ENCODE measurements at places on chromosomes 11 and 22. TPM values are rescaled to one million over a fixed set of nuclear protein-coding genes. Genes with fewer than 3 reads are reported as not detected.
A peak's percentile ranks its signal among the peaks of the same experiment; 100 is the strongest.

DNA sequence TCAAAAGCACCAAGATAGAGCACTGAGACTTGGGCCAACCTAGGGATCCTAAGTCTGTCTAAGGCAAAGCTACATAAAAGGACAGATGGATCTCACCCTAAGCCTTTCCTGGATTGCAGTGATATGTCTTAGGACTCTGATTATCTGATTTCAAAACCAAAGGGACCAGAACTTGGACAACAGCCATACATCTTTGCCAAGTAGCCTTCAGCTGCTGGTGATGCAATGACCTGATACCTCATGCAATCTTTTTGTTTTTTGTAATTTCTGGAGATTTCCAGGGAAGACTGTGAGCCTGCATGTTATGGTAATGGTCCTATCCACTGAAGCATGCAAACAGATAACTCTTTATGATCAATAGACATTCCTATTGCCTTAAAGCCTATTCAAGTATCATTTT is 230.4 kb upstream of the MTNR1B start:
- DNase-seq: no peak

DNA sequence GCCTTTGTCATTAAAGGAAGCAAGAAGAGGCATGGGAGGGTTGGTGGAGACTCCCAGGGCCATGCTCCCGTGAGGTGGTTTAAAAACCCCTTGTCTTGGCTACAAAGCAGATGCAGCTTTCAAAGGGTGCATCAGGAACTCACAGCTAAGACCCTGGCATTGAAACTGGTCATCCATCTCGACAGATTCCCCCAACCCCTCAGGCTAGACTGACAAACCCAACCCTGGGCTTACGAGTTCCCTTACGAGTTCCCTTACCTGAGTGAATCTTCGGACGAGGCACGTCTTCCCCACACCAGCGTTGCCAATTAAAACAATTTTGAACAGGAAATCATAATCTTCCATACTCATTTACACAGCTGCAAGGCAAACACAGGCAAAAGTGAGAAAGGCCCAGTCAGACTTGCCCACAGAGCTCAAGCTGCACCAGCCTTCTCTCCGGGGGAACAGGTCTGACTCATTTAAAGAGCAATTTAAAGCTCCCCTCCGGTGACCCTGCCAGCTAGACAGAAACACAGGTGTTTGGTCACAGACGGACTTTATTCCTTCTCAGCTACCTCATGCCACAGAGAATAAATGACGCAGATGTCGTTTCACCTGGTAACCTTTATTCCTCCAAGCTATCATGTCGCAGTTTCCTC is 74.6 kb downstream of the RAB30 start:
- DNase-seq: no peak

The VSIG10L2 gene
- 0.08 TPM for total RNA-seq

DNA sequence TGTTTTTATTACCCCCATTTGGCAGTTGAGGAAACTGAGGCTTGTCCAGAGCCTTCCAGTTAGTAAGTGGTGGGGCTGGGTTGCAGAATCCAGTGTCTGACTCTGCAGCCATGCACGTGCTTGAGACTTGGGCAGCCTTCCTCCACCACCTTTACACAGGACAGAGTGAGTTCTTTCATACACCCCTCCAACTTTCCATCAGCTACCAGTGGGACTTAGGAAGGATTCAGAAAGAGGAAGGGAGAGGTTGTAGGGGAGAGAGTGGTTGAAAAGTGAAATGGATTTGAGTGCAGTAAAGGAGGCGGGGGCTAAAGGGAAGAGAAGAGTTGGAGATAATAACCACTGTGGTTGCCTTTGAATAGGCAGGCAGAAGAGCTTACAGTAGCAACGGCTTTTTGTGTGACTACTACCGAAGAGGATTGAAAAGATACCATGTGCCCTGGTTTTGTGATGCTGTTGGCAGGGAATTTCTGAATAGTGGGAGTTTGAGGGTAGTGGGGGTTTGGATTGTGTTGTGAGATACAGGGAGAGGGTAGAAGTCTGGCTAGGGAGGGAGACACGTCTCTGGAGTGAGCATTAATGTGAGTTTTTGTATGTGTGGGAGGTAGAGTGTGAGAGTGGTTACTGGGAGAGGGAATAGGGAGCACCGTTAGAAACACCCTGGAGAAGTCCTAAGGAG is 1.7 kb downstream of the UVRAG start:
- DNase-seq: no peak

The PDE3B gene
- total RNA-seq: 5.3 TPM

GRCh38 chr22:49464037-49464436 is 363.6 kb downstream of the BRD1 start:
- no peak for DNase-seq

GRCh38 chr22:22692707-22693530 is 48.5 kb downstream of the GGTLC2 start:
- DNase-seq: no peak

The BAIAP2L2 gene
- total RNA-seq: 0.24 TPM

DNA sequence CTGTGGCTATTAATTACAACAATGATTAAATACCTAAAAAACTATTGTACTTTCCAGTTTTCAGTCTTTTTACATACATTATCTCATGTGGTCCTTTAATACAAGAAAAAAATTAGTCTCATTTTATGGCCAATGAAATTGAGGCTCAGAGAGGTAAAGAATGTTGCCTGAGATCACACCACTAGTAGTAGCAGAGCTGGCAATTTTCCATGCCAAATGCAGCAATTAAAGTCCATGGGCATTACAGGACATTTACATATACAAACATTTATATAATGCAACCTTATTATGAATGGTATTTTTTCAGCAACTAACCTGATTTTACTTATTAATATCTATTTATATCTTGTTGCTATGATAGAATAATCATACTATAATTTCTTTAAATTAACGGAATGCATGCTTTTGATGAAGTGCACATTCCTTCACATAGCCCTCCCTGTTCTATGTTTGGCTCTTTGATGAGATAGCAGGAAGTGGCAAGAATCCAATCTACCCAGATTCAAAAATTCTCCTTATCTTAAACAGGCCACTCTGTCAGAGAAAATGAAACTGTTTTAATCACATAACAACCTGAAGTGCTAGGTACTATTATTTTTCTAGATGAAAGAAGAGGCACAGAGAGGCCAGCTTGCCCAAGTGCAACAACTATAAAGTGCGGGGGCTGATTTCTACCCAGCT is 120.9 kb upstream of the LDLRAD3 start:
- no peak for DNase-seq

- DNase-seq: no peak
These were observed 28.9 kb upstream of the SLC22A12 start for GRCh38 chr11:64561984-64562722.

- no peak for DNase-seq
These were observed 96.1 kb downstream of the MICAL2 start for GRCh38 chr11:12206529-12206928.

The SOX10 gene
- 1.2 TPM for total RNA-seq

The DUSP8 gene
- total RNA-seq: 7.7 TPM

The SLCO2B1 gene
- total RNA-seq: 28.2 TPM

The CACNA1I gene
- 0.03 TPM for total RNA-seq

The IRAG1 gene
- 4.5 TPM for total RNA-seq

The MS4A6E gene
- not detected for total RNA-seq

DNA sequence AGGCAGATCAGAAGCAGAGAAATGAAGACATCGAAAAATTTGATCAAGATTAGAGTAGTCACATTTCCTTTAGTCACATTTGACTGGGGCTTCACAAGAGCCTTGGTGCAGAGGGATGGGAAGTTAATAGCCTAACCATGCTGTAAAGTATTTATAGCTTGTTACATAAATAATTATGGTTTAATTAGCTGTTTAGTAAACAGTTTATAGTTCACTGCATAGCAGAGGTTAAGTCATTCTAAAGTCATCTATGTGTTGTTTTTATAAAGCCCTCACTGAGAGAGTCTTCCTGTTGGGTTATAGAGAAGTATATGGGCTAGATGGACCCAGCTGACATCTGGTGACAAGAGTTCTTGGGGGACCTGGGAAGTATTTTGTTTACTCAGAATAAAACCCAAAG is 47.1 kb downstream of the INSC start:
- DNase-seq: no peak

GRCh38 chr11:521177-521688 is 14.1 kb downstream of the HRAS start:
- no peak for DNase-seq

DNA sequence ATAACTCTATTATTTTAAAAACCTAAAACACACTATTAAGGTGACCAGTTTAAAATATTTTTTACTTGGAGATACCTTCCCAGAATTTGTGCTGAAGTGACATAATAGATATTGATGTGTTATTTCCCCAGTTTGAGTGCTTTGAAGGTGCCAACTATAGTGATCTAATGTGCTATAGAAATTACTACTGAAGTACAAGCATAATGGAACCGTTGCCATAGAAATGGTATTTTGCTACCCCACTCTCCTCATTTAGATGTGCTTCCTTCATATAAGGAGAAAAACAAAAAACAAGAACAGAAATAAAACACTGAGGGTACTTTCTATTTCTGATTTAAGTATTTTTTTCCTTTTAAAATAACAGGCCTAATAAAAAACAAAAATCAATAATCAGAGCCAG is 19.2 kb downstream of the DDI1 start:
- no peak for DNase-seq

DNA sequence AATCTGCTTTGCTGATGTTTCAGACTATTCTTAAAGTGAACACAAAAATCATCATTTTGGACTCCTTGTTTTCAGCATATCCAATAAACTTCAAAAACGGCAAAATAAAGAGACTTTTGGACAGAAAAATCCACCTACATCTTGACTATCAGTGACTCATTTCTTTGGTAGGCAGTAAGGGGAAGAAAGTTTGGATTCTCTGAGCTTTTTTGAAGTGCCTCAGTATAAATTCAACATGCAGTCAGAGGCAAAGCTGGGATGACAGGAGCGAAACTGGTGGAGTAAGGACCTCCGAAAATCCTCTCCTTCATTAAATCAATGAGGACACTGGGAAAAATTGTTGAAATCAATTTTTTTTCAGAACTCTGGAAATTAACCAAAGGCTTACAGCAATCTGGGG is 29.7 kb downstream of the EFCAB6 start:
- no peak for DNase-seq

DNA sequence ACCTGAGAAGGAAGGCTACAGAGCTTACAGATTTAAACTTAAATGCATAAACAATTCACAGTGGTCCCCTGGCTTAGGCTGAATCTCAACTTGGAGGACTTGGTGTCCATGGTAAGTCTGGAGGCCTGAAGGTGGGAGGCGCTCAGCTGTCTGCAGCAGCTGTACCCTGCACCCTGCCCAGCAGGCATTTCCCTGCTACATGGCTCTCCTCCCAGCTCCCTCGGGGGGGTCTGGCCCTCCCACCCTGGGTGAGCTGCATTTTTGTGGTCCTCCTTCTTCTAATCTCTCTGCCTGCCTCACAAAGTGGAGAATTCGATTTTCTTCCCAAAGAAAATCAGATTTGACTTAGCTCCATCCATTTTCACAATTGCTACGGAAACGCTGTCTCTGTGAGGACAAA is 273.2 kb downstream of the KIRREL3 start:
- no peak for DNase-seq

The TRIM48 gene
- not detected for total RNA-seq

The UBXN1 gene
- total RNA-seq: 82.2 TPM

- no peak for DNase-seq
These were observed 147.0 kb upstream of the NTM start for GRCh38 chr11:131223198-131223991.

The TRIM5 gene
- 8.1 TPM for total RNA-seq

DNA sequence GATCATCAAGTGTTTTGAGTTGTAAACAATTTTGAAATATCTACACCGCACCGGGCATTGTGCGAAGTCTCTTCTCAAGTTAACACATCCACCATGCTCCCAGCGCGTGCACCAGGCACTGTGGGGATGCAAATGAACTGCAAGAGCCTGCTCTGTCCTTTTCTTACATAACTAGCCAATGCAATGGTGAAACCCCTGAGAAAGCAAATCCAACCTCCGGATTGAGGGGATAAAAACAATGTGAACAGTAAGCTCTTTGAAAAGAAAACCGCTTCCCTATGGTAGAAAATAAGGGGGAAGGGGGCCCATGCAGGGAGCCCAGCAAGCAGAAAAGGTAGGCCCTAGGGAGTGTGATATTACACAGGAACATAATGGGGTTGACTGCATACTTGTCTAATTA is 274.9 kb upstream of the MPPED2 start:
- no peak for DNase-seq

DNA sequence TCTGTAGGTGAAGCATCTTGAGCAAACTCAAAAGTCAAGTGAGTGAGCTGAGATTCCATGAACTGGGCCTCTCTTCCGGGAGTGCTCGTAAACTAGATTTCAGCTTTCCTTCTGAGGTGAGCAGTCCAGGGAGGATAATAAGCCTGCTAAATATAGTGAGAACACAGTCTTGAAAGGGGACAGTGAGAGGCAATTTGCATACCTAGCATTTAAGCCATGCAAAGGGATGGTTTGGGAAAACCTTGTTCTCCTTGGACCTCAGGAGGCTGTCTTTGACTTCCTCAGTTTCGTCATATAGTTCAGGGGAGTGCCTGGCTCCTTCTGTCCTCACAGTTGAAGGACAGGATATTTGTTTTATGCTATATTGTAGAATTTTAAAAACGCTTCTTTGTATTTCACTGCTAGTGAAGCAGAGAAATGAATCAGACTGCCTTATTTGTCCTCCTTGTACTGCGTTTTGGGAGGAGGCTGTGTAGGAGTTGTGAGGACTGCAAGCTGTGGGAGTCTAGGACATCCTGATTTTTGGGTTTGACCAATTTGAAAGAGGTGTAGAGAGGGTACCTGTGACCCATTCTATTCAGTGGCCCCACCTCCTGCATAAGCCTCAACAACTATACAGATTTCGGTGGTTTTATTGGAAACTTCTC is 11.0 kb upstream of the SORL1-AS1 start:
- no peak for DNase-seq

GRCh38 chr11:2741006-2741376 is 41.2 kb upstream of the KCNQ1OT1 start:
- peak; percentile 37 for DNase-seq

The BRSK2 gene
- 0.67 TPM for total RNA-seq

The PKNOX2 gene
- 5.8 TPM for total RNA-seq

The POU2F3 gene
- total RNA-seq: not detected

The P2RX6 gene
- 3.9 TPM for total RNA-seq

The ANAPC15 gene
- 43.5 TPM for total RNA-seq

The MAP6 gene
- 4.9 TPM for total RNA-seq

- DNase-seq: no peak
These were observed 25.4 kb upstream of the SEZ6L start for GRCh38 chr22:26143806-26144325.

DNA sequence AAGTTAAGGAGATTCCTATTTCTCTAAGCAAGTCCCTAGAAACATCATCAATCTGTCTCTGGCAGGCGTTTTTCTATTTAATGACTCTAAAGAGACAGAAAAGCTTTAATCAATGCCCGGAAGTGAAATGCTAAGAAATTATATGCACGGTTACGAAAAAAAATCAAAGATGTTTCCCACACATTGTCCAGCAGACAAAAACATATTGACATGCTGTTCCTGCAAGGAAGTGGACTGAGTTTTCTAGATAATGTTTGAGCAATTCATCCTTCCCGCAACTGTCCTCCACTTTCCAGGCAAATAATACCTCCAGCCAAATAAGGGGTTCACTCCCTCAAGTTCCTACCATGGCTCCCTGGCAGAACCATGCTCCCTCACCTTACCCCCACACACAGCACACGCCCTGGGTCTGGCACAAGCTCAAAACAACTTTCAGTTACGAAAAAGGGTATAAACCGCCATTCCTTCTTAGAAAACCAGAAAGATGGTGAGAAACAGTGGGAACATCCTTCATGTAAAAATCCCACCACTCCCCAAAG is 29.6 kb downstream of the GALNT18 start:
- DNase-seq: no peak

- DNase-seq: peak; percentile 71
These were observed 90.6 kb downstream of the RPS6KA4 start for GRCh38 chr11:64449381-64450167.

Measured in Right ventricle myocardium superior (tissue), 1 donor.